HepG2 (cell line): ENCODE measurements at places on chromosomes 1 and 21. TPM values are rescaled to one million over a fixed set of nuclear protein-coding genes. Genes with fewer than 3 reads are reported as not detected.

Gene CFHR1
- not detected in 2 replicates for polyA plus RNA-seq

Gene RIPPLY3
- polyA plus RNA-seq, result 2.1 and 2.9 TPM in 2 replicates

Gene TNFRSF4
- polyA plus RNA-seq, result 0.21 TPM in 1 of 2 replicates, not detected in the other

Gene KLHDC9
- 2.6 and 2.9 TPM in 2 replicates for polyA plus RNA-seq

Gene SLAMF8
- polyA plus RNA-seq, result not detected in 2 replicates

Gene TIAM1
- polyA plus RNA-seq, result 0.13 and 0.24 TPM in 2 replicates

Gene DCST2
- polyA plus RNA-seq, result 0.74 and 0.80 TPM in 2 replicates

Gene OR10Z1
- polyA plus RNA-seq, result not detected in 2 replicates

Gene KRTAP20-1
- polyA plus RNA-seq, result not detected in 2 replicates

Gene SPRR2F
- polyA plus RNA-seq, result not detected in 2 replicates

Gene ASTN1
- not detected in 2 replicates for polyA plus RNA-seq

Gene TNNI3K
- polyA plus RNA-seq, result 0.60 and 1.1 TPM in 2 replicates

Gene LYPD8
- polyA plus RNA-seq, result not detected in 2 replicates

Gene KRTAP11-1
- not detected in 2 replicates for polyA plus RNA-seq

Gene HSD3B2
- polyA plus RNA-seq, result 0.04 and 0.20 TPM in 2 replicates

Gene LRRC8C
- polyA plus RNA-seq, result 0.25 and 0.32 TPM in 2 replicates

Gene PTPN14
- polyA plus RNA-seq, result 3.8 and 3.9 TPM in 2 replicates

Gene LRRC39
- 0.32 and 0.46 TPM in 2 replicates for polyA plus RNA-seq

Gene LIN28A
- 0.01 TPM in 1 of 2 replicates, not detected in the other for polyA plus RNA-seq

Gene PLA2G2C
- polyA plus RNA-seq, result not detected in 2 replicates

Gene OR2L3
- not detected in 2 replicates for polyA plus RNA-seq

Gene KRTAP10-7
- polyA plus RNA-seq, result not detected in 2 replicates

Gene FAF1
- polyA plus RNA-seq, result 15.6 and 19.4 TPM in 2 replicates

Gene ANGPTL1
- 3.5 and 9.3 TPM in 2 replicates for polyA plus RNA-seq

Gene LCE3D
- not detected in 2 replicates for polyA plus RNA-seq

Gene EVA1C
- polyA plus RNA-seq, result 0.33 and 0.34 TPM in 2 replicates

Gene AADACL3
- 0.01 TPM in 1 of 2 replicates, not detected in the other for polyA plus RNA-seq

Gene LIN9
- 1.7 and 3.0 TPM in 2 replicates for polyA plus RNA-seq

Gene PROX1
- polyA plus RNA-seq, result 10.0 and 12.3 TPM in 2 replicates

Gene S100A12
- not detected in 2 replicates for polyA plus RNA-seq

Gene CTH
- 15.7 and 19.7 TPM in 2 replicates for polyA plus RNA-seq

Gene LYPLA2
- 72.1 and 96.1 TPM in 2 replicates for polyA plus RNA-seq

Gene THBS3
- polyA plus RNA-seq, result 3.6 and 4.4 TPM in 2 replicates

Gene KRTAP7-1
- not detected in 2 replicates for polyA plus RNA-seq

Gene TXLNA
- polyA plus RNA-seq, result 29.6 and 35.3 TPM in 2 replicates

Gene TLCD4
- 4.1 and 4.7 TPM in 2 replicates for polyA plus RNA-seq

Gene SLAMF7
- not detected in 2 replicates for polyA plus RNA-seq

Gene CELA3B
- 0.34 TPM in 1 of 2 replicates, not detected in the other for polyA plus RNA-seq

Gene TMEM50B
- 45.4 and 46.3 TPM in 2 replicates for polyA plus RNA-seq

Gene FNDC5
- 1.0 and 1.4 TPM in 2 replicates for polyA plus RNA-seq

Gene ARHGEF16
- polyA plus RNA-seq, result 39.9 and 59.7 TPM in 2 replicates

Gene PADI2
- polyA plus RNA-seq, result not detected in 2 replicates

Gene FAM167B
- polyA plus RNA-seq, result 0.70 and 1.1 TPM in 2 replicates

Gene GJB3
- polyA plus RNA-seq, result not detected in 2 replicates

Gene COL6A2
- 0.41 and 1.6 TPM in 2 replicates for polyA plus RNA-seq

Gene KLF17
- not detected in 2 replicates for polyA plus RNA-seq

Gene TMEM82
- 0.24 and 0.40 TPM in 2 replicates for polyA plus RNA-seq
